ENCODE measurements at places on chromosomes 3 and 15.

DNA sequence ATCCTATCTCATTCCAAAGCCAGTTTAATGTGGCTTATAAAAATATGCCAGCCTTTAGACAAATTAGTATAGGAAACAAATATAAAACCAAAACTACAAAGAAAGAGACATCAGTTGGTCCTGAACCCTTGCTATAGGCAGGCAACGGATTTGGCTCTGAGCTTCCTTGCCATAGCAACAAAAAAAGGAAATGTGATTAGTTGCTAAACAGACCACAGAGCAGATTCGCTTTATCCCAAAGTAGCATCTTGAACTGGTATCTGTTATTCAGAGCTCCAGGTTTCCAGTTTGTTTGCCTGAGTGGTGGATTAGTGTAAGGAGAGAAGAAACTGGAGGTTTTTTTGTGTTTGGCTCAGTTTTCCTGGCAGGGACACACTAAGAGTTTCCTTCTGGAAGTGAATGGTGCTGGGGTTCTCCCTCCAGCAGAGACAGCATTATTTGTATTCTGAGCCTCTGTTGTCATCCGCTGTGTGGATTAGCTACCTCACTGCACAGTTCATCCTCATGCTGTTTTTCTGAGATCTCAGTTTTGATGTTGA lies 44.1 kb downstream of the CHST2 start:
- DNase-seq, result no peak

GRCh38 chr3:192413461-192413860 lies 313.9 kb downstream of the FGF12 start:
- no peak for DNase-seq

DNA sequence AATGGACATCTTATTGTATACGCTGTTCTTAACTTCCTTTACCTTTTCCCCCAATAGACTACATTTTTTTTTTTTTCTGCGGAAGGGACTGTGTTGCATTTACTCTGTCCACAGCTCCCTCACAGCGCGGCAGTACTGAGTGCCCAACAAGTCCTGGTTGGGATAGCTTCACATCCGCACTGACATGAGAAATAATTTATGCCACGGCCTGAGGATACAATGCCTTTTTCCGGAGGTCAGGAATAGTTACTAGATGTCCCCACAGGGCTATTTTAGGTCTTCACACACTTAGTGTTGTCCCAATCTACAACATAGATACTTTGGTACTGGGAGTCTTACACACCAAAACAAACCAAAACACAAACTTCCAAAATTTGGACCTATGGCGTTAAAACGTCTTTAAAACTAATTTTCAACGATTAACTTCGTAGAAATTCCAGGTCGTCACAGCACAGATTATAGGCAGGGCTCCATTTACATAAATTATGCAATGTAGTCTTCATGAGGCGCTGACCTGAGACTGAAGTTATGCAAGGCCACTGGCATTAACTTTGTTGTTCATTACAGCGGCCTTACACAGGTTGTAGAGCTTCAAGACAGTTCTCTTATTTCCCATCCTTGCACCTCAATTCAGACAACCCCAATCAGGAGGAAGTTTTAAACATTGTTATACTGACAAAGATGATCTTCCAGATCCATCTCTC lies 989 bp upstream of the PPIB start:
- DNase-seq, result peak; percentile 52

GRCh38 chr3:169311381-169311780 lies 352.1 kb downstream of the MECOM start:
- no peak for DNase-seq

- DNase-seq, result no peak
These were observed 10.5 kb downstream of the LTF start for GRCh38 chr3:46454209-46454595.

- peak; percentile 45 for DNase-seq
These were observed 1.2 kb downstream of the KLF13 start for GRCh38 chr15:31327669-31328427.

DNA sequence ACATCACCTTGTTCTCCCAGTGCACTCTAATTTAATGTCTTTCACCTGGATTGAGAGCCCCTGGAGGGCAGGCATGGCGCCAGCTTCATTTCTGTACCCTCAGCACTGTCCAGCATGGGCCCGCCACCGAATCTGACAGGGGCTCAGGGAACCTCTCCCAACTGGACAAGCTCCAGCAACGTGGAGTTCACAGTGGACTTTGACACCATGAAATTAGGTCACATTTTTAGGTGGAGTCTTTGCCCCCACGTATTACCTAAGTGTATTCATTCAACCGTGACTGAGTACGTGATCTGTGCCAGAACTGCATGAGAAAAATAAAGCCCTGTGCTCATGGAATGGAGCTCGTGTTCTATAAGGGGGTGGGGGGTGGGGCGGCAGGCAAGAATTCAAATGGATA lies 94.1 kb upstream of the ATP2B2 start:
- DNase-seq, result no peak

- DNase-seq, result no peak
These were observed 253.2 kb downstream of the BBX start for GRCh38 chr3:107775974-107776373.

DNA sequence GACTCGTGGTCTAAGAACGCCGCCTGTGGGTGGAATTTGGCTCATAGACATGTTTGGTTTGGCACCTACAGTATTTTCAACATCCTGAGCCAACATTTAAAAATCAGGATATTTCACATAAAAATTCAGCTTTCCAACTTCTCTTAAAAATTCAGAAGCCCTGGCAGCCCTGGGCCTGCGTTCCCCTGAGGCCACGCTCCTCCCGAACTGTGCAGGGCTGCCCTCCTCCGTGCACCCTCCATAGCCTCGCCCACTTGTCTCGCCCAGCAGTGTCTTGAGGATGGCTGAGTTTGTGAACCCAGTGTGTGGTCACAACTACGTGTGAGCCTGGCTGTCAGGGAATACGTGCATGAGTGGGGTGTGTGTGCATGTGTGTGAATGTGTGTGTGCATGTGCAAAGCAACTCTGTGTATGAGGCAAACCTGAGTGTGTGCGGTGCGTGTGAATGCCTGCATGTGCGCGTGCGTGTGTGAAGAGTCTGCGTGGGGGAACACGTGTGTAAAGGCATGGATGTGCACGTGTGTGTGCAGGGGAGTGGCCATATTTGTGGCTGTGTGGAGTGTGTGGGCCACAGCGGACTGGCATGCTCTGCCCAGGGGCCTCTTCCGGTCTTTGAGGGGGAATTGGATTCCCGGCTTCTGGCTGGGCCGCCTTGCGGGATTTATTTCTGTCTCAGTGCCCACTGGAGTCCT lies 30.9 kb downstream of the PTH1R start:
- DNase-seq, result peak; percentile 79

GRCh38 chr3:41330465-41330864 lies 131.2 kb downstream of the CTNNB1 start:
- DNase-seq, result peak; percentile 18

GRCh38 chr3:189588070-189588469 lies 43.1 kb upstream of the TP63 start:
- no peak for DNase-seq

- peak; percentile 75 for DNase-seq
These were observed 63.2 kb downstream of the AKAP13 start for GRCh38 chr15:85443593-85444087.

DNA sequence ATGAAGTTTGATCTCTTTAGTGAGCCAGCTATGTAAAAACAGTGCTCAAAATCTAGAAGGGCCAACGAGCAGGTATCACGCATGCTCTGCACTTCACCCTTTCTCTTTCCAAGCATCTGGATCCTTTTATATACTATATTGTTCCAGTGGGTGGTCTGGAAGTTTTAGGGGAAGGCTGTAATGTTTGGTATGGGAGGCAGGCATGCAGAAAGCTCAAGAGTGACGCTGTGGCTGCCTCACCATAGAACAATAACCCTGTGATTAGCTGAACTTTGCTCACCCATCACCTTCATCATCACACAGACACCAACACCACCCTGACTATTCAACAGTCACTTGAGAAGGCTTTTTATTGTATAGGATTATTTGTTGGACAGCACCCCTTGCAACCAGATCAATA lies 81.6 kb downstream of the FBN1 start:
- peak; percentile 51 for DNase-seq

GRCh38 chr3:13141183-13141582 lies 68.0 kb upstream of the IQSEC1 start:
- DNase-seq, result no peak

- DNase-seq, result peak; percentile 27
These were observed 790 bp downstream of the RAB5A start for GRCh38 chr3:19947549-19948225.

GRCh38 chr3:77667901-77668300 lies 628.0 kb downstream of the ROBO2 start:
- DNase-seq, result no peak

- DNase-seq, result no peak
These were observed 212.1 kb upstream of the EIF1B start for GRCh38 chr3:40097131-40098117.
